ENCODE measurements at places on chromosomes 7 and 10.

GRCh38 chr7:29102558-29103151 is 43.7 kb downstream of the CPVL start:
- DNase-seq: peak; percentile 74

GRCh38 chr10:35316218-35316967 is 19.9 kb upstream of the CCNY start:
- DNase-seq: no peak

GRCh38 chr10:130729876-130730275 is 581.6 kb downstream of the TCERG1L start:
- DNase-seq: no peak

GRCh38 chr7:37729181-37729580 is 45.6 kb downstream of the GPR141 start:
- no peak for DNase-seq

DNA sequence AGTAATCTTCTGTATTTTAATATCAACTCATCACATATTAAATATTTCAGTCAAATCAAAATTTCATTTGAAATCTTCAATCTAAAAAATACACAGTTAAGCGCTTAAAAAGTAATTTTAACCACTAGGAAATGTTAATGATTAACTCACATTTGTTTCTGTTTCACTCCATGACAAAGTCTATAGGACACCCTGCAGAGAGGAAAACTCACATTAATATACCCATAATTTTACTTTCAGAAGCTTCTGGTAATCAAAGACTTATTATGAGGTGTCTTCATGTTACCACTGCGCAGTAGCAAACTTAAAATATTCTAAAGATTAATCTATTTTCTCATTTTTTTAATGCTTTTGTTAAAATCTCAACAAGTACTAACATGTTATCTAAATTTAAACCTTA is 41.0 kb upstream of the ZNF518A start:
- no peak for DNase-seq

- DNase-seq: no peak
These were observed 255.3 kb downstream of the ELFN1 start for GRCh38 chr7:1925349-1925748.

- DNase-seq: no peak
These were observed 9.6 kb downstream of the IL2RA start for GRCh38 chr10:6052247-6053221.

DNA sequence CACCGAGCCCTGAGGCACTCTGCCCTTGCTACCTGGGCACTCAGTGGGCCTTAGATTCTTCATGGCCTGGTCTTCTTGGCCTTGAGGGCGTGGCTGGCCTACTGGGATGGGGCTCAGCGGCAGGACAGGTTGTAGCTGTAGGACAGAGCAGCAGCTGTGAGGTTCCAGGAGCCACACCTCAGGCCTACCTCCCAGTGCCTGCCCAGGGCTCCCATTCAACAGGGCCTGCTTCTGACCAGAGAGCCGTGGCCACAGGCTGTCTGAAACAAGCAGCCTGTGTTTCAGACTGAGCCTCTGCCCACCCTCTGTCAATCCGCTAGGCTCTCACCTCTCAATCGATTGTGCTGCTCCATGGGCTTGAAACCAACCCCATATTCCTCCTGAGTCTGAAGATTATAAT is 928.0 kb upstream of the ZNF722 start:
- no peak for DNase-seq

DNA sequence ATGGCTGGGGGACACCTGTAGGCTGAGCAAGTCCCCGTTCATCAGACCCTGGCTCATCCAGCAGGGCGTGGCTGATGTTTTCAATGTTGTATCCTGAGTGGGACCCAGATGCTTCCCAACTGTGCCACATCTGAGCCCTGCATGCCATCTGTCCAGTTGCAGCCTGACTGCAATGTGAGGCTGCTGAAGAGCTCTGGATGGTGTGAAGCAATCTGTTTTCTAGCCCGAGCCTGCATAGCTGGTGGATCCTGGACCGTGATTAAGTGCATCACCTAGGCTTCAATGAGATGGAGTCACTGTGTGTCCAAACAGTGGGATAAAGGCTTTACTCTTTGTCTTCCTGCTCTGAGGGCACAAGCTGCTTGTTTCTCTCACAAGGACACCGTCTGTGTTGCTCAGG is 99.8 kb downstream of the TCF7L2 start:
- DNase-seq: no peak

GRCh38 chr7:129438839-129439651 is 4.8 kb downstream of the STRIP2 start:
- DNase-seq: no peak

DNA sequence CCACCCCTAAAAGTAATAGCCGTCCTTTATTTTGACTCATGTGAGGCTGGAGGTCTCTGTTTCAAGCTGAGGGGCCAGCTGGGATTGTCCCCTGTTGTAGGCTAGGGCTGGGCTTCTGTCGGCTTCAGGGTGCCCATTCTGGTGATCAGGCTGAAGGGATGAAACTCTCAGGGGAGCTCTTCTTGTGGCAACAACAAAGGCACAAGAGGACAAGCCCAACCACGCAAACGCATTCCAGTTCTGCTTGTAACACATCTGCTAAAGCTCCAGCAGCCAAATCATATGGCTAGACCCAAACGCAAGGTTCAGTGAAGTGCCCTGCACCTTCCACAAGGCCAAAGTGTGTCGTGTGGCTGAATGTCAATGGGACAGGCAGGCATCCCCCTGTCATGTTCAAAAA is 405.7 kb downstream of the INHBA start:
- no peak for DNase-seq

GRCh38 chr10:125048094-125048864 is 106.4 kb downstream of the ZRANB1 start:
- peak; percentile 92 for DNase-seq

DNA sequence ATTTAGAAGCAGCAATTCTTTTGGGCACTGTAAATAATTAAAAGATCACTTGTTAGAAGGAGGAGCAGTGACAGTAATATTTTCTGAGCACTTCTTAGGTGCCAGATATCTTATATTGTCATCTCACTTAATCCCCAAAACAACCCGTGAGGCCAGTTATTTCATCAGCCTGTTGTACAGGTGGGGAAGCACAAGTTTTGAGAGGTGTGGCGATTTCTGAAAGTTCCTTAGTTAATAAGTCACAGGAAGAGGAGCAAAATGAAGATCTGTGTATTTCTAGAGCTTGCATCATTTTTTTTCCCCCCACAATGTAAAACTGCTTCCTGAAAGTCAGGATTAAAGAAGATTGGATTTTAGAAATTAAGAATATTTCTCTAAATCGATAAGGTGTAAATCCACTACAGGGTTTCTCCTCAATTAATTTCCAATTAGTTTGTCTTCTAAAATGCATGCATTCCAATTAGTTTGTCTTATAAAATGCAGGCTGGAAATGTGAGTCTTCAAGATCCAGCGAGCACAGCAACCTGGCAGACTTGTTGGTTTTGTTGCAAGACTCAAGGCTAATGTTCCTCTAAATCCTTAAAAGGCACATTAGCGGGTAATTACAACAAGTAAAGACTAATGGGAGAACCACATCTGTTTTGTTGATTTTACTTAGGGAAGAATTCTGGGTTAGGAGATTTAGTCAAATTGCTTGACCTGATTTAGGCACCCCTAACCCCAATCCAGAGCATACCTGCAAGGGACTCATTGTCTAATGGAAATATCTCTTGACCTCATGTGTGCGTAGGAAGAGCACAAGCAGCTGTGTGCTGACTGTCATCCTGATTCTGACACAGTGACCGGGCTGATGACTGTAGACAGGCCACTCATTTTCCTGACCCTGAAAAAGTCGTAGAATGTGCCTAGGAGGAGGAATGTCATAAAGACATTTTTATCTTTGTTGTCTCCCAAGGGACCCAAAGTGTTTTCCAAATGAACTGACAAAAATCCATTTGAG is 272.0 kb downstream of the BAMBI start:
- no peak for DNase-seq

- no peak for DNase-seq
These were observed 344.7 kb upstream of the NPSR1 start for GRCh38 chr7:34313289-34313688.

GRCh38 chr10:85612833-85613232 is 753.8 kb downstream of the GRID1 start:
- DNase-seq: no peak

GRCh38 chr10:77987671-77988255 is 41.6 kb downstream of the POLR3A start:
- no peak for DNase-seq

GRCh38 chr10:132703419-132704007 is 82.4 kb downstream of the NKX6-2 start:
- DNase-seq: peak; percentile 23

DNA sequence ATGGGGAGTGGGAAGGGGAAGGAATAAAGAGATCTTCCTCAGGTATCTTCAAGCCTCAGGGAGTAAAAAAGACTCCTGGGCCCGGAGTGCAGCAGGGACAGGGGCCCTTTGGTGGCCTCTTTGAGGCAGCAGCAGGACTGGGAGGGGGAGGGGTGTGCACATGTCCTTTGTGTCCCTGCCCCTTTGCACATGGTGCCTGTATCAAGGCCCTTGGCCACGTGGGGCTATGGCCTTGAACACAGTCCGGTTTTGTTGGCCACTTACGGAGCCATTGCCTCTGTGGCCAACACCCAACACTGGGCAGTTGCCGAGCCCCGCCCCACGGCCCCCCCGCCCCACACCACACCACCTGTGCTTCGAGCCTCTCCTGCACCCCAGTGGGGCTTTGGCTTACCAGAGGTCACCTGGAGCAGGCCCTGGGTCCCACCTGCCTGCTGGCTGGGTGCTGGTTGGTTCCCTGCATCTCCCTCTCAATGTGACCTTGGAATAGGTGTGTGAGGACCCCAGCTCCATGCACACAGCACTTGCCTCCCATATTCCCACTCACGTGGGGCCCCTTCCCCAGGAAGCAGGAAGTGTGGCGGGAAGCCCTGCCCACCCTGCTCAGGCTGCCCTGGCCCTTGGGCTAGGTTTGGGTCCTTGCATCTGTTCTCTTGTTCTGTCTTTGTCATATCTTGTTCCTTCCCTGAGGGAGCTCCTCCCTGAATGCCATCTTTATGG is 5.4 kb downstream of the SAP25 start:
- DNase-seq: no peak

DNA sequence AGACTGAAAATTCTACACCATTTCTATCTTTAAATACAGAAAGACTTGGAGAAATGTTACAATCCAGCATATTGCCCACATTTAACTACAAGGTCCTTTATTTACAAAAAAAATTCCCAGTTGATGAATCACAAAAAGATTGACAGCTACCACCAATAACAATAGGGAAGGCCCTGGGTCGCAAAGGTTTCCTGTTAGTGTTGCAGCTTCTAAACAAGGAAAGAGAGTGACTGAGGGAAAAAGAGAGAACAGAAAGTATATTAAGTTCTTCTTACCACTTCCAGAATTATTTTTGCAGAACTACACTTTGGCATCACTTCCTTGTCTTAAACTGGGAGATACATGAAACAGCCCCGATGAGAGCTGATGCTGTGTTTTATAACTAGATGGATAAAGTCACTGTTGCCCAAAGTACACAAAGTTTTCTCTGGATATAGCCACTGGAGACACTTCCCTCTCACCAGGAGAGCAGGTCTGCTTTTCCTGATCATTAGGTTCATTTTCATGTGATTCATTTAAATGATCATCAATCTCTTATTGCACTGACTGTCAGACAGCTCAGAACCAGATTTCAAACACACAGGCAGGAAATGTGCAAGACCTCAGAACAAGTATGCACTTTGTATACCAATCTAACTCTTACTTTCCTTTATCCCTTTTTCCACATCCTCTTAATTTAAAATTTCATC is 57.0 kb downstream of the SHTN1 start:
- no peak for DNase-seq

GRCh38 chr10:79181698-79182521 is 113.1 kb downstream of the ZMIZ1 start:
- no peak for DNase-seq

DNA sequence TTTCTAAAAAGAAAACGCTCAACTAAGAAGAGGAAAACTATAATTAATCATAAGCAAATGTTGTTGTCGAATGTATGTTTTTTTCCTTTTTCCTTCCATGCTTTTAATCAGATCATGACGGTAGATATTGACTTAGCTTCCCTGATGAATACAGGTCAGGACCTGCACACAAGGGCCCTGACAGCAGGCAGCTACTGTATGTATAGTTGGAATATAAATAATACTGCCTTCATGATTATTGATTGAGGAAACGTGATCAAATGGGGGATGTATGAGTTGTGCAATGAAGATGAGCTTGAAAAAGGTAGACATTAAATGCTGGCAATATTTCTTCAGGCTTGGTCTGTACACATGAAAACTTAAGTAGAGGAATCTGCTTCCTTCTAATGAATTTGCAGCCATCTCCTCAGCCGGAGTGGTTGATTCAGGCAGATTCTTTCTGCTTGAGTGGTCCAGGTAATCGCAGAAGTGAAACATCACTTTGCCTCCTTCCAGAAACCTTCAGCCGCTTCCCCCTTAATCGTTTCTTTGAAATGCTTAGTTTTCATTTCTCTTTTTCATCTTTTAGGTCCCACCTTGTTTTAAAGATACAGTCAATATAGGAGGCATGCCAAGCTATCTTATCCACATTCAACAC is 656.5 kb downstream of the SDK1 start:
- DNase-seq: no peak

DNA sequence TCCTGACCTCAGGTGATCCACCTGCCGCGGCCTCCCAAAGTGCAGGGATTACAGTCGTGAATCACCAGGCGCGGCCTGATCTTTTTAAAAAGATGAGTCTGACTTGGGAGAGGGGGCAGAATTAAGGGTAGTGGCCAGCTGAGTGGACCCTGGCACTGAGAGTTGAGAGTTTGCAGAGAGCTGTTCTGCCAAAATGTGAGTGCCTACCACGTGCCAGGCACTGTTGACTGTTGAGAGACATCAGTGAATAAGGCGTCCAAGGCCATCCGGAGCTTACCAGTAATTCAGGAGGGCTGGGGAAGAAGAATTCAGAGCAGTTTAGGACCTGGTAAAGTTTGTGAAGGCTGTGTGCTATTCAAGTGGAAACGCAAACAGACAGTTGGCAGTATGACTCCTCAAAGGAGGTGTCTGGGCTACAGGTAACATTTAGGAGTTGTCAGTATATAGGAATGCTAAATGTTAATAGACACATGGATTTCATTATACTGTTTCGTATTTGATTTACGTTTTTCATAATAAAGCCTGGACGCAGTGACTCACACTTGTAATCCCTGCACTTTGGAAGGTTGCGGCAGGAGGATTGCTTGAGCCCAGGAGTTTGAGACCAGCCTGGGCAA is 1.5 kb downstream of the NIPSNAP2 start:
- peak; percentile 64 for DNase-seq

- DNase-seq: no peak
These were observed 328.1 kb downstream of the LHFPL3 start for GRCh38 chr7:104656467-104656866.

DNA sequence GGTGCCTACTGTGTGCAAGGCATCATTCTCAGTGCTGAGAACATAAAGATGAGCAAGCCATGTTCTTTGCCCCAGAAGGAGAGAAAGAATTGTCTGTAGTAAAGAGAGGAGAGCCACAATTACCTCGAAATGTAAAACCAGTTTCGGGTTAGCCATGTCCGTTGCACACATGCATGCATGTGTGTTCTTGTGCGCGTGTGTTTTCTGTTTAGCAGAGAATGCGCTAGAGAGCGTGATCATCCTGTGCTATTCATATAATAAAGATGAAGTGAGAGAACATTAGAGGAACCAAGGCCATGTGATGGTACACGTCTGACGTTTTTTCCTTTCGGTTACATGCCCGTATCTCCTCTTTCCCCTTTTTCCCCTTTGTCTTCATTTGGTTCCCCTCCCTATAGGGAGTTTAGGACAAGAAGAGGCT is 158.2 kb downstream of the CELF2 start:
- DNase-seq: no peak

GRCh38 chr7:4288791-4289394 is 393.2 kb upstream of the FOXK1 start:
- DNase-seq: no peak

GRCh38 chr10:112834751-112835181 is 115.3 kb upstream of the TCF7L2 start:
- no peak for DNase-seq
